NCI-H226 (cell line): ENCODE measurements at places on chromosomes 3 and 15.

DNA sequence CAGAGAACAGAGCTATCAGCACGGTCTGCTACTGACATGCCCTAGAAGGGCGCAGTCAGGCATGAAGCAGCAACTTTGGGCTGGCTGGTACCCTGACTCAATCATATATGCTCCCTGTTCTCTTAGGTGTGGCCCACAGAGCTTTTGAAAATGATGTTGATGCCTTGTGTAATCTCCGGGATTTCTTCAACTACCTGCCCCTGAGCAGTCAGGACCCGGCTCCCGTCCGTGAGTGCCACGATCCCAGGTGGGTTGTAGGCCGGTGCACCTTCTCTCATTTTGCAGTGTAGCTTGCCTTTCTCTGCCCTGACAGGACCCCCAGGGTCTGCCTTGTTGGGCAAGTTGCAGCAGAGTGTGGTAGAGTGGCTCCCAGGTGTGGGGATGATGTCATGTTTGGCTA is 47.7 kb downstream of the PCCB start:
- DNase-seq, result no peak

- DNase-seq, result no peak
Measured at GRCh38 chr15:70219966-70220365, 122.2 kb upstream of the TLE3 start.

DNA sequence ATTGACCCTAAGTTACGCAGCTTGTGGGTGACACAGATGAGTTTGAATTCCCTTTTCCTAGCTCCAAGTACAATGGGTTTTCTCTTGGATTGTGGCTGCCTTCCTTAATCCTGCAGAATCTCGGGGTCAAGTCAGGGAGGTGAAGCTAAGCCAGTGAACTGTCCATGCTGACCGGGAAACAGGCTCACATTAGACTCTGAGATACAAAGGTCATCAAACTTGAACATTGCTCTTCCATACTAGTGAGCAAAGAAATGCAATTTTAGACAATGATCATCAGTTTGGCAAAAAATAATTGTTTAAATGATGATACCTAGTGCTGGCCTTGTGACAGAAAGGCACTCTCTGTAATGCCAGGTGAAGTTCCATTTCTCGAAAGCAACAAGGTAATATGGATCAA is 31.6 kb downstream of the SLC6A1 start:
- DNase-seq, result no peak

DNA sequence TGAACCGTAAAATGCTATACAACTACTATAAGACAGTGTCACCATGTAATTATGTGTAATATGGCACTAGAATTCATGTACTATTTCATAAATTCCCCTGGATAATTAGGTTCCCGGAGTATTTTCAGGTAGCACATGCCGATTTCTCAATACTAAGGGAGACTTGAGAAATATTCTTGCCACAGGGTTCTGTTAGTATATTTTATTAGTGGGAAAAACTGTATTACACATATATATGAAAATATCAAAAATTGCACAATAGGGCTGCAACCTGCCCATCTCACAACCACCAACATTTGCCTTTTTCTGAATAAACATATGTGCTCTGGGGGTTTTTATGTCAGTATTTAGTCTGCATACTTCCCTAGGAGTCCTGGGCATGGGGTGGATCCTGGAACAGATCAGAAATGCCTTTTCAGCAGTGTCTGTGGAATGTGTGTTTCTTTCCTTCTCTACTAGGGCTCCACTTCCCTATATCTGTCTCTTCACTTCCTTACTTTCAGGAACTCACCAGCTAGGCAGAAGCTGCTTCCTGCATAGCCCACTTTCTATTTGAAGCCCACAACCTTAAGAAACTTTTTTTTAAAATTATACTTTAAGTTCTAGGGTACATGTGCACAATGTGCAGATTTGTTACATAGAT is 87.5 kb downstream of the RPL39L start:
- no peak for DNase-seq

DNA sequence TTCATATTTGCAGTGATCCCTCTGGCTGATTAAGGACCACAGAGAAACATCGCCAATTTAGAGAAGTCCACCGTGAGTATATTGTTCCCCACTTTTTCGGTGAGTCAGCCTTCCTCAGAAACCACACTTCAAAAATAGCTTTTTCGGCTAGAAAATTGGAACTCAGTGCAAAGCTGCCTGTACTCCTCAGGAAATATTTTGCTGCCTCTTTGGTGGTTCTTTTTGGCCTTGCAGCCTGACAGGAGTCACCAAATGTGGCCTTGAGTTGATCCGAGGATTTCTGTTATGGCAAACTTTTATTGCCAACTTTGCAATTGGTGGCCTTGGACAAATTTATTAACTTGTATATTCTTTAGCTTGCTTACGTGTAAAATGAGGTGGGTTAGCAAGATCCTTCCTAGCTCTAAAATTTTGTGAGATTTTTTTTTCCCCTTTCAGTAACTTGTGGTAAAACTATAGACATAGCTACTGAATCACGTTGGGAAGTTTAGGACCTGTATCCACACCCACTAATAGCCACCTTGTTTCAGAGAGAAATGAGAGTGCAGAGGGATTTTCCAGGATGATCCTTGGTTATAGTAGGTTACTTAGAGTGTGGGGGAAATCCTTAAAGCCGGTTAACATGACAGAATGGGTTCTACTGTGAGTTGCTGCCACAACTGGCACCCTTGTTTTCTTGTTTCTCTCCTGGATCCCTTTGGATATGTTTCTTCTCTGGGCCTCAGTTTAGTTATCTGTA is 9.9 kb downstream of the ARL6IP5 start:
- no peak for DNase-seq

GRCh38 chr3:5217824-5218595 is 30.5 kb downstream of the EDEM1 start:
- DNase-seq, result no peak

DNA sequence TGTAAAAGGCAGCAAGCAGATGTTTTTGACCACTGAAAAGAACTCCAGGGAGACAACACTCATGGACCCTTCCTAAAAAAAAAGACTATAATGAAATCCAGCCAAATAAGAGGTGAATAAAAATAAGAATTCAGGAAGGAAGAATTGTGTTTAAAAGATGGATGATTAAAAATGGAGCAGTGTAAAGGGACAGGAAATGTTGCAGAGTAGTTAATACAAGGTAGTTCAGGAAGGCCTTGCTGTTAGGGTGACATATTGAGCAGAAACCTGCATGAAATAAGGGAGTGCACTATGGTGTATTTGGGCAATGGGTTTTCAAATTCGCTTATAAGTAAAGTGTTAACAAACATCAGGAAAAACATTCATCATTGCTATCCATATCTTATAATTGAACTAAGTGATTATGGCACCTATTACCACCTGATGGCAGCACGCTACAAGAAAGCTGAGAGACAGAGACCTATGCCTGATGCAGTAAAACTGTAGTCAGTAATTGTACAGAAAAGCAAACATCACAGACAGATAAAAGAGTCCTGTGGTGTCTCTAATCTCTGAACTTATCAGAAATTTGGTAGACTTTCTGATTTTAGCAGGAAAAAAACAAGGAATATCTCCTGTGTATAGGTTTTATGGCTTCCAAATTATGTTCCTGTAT is 5.8 kb upstream of the DBR1 start:
- peak; percentile 22 for DNase-seq

- DNase-seq, result no peak
Measured at GRCh38 chr3:48776854-48777253, 59.8 kb upstream of the IP6K2 start.

DNA sequence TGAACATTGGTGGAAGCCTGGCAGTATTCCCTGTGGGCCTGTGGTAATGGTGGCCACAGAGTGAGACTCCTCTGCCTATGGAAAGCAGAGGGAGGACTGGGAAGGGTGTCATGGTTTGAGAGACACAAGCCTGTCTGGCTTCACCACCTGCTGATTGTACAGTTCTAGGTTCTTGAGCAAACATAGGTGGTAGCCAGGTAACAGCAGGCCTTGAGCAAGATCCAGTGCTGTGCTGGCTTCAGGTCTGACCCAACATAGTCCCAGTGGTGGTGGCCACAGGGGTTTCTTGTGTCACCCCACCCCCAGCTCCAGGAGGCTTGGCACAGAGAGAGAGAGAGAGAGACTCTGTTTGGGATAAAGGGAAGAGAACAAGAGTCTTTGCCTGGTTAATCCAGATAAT is 22.7 kb upstream of the KPNA4 start:
- DNase-seq, result no peak

DNA sequence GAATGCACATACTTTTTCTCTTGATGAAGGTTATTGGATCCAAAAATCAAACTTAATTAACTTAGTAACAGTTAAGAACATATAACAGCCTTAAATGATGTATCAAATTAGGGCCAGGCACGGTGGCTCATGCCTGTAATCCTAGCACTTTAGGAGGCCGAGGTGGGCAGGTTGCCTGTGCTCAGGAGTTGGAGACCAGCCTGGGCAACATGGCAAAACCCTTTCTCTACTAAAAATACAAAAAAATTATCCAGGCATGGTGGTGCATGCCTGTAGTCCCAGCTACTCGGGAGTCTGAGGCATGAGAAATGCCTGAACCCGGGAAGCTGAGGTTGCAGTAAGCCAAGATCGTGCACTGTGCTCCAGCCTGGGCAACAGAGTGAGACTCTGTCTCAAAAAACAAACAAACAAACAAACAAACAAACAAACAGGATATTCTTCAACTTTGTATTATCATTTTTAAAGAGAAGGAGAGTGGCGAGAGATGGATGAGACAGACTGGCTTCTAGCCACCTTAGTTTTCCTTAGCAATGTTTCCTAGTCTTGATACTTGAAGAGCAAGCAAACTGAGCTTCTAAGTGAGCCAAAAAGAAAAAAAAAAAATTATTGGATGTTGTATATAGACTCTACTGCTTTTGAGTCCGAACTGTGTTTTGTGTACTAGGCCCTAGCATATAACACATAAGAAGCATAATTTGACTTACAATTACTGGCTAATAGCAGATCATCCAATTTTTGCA is 13.8 kb downstream of the SPRED1 start:
- DNase-seq, result no peak

- no peak for DNase-seq
Measured at GRCh38 chr3:98766924-98767323, 3.8 kb downstream of the ST3GAL6 start.

GRCh38 chr3:135851201-135852081 is 114.1 kb upstream of the PPP2R3A start:
- DNase-seq, result no peak

DNA sequence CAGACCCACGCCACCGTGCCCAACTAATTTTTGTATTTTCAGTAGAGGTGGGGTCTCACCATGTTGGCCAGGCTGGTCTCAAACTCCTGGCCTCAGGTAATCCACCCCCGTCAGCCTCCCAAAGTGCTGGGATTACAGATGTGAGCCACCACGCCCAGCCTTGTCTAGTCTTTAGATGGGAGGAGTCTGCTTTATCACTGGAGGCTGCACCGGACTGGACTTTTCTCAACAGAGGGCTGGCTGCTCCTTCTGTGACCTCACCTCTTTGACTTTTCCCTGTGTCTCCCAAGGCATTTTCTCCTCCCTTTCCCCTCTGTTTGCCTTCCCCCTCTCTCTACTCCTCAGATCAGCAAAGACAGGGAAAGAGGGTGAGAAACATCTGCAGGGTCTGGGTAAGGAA is 28.5 kb downstream of the SLCO2A1 start:
- DNase-seq, result no peak
